ENCODE measurements at places on chromosomes 12 and 14.

DNA sequence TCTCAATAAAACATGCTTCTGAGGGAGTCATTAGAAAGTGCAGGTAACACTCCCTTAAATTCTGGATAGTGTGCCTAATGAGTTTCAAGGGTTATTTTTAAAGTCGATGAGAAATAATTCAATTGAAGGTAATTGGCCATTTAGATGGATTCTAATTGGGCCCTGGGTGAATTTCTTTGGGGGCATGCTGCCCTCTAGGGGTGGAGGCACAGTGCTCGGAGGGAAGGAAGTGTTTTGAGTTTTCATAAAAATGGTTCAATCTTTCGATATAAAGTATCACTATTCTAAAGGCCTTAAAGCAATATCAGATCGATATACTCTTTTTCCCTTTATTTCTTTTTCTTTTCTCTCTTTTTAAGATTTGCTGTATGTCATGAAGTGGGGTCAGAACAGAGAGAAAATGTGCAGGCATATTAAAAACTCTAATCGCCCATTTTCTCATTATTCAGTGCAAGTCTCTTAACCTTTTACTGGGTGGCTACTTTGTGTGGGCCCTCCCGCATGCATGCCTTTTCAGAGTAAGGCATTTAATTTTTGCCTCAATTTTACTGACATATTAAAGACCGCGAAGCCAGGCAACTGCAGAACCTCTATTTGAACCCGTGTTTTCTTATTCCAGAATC is 25.5 kb downstream of the NKX2-8 start:
- DNase-seq: no peak

DNA sequence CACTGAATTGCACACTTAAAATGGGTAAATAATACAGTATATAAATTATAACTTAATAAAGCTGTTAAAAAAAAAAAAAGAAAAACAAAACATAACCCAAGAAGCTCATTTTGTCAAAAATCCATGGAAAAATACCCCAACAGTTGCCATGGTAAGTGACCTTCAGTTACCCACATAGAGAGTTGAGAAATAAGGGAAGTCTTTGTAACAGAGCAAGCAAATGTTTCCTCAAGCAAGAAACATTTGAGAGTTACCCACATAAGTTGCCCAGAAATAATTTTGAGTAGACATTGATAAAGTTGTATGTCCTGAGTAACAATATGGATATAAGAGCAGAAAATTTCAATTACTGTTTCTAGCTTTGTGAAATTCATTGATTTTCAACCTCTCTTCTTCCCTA is 227.4 kb downstream of the CCDC59 start:
- no peak for DNase-seq

GRCh38 chr12:113065126-113066007 is 8.8 kb downstream of the DTX1 start:
- no peak for DNase-seq

- no peak for DNase-seq
Measured at GRCh38 chr14:82657186-82657675, 1123.6 kb upstream of the SEL1L start.

- DNase-seq: no peak
Measured at GRCh38 chr14:39229222-39229543, 4.5 kb upstream of the MIA2 start.

DNA sequence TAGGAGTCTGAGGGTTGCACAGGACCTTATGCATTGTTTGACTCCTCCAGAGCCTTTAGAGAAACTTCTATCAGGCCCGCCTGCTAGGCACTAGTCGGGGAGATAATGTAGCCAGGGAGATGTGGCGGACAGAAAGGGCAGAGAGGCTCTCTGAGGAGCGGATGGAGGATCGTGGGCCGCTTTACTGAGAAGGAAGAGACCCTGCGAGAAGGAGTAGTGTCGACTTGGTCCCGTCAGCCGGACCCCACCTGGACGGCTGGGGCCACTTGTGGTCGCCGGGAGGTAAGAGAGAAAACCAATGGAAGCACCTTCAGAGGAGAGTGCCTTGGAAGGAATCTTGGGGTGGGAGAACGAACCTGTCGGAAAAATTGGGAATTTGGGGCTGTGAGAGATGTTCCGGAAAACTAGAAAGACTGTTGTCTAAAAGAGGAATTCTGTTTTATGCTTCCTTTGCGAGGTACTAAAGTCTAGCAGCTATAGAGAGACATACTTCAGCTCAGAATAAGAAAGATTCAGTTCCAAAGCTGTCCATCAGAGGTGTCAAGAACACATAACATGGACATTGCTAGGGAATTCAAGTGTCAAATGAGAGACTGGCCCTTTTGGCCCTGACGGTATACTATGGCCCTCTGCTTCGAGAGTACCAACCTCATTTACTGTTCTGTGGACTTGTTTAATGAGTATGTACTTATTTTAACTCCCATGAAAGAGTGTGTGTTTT is 660 bp upstream of the MCRS1 start:
- DNase-seq: no peak

- DNase-seq: peak; percentile 39
Measured at GRCh38 chr12:76878099-76878898, 520 bp downstream of the CSRP2 start.

GRCh38 chr14:21229821-21230220 is 39.4 kb downstream of the HNRNPC start:
- no peak for DNase-seq

DNA sequence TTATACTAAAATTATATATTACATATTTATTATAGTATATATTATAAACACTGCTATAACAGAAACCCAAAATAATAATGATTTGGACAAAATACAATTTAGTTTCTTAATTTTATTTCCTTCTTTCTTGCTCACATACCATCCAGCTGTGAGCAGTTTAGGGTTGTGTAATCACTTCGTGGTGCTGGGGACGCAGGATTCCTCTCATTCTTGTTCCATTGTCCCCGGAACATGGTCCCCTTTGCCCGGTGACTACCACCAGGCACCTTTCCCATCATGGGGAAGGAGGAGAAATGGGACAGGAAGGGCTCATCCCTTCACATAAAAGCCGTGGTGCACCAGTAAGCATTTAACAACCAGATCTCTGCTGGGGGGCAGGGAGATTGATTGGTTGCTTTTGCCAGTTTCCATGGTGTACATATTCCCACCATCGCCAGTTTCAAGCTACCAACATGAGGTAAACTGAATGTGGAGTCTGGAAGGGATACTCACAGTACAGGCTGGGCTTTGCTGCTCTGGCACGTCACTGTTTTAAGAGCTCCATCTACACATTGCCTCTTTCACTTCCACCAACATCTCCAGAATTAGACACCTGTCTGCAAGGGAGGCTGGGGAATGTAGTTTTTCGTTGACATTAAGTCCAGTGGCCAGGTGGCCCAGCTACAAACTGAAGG is 191.5 kb downstream of the TMEM132C start:
- DNase-seq: no peak

DNA sequence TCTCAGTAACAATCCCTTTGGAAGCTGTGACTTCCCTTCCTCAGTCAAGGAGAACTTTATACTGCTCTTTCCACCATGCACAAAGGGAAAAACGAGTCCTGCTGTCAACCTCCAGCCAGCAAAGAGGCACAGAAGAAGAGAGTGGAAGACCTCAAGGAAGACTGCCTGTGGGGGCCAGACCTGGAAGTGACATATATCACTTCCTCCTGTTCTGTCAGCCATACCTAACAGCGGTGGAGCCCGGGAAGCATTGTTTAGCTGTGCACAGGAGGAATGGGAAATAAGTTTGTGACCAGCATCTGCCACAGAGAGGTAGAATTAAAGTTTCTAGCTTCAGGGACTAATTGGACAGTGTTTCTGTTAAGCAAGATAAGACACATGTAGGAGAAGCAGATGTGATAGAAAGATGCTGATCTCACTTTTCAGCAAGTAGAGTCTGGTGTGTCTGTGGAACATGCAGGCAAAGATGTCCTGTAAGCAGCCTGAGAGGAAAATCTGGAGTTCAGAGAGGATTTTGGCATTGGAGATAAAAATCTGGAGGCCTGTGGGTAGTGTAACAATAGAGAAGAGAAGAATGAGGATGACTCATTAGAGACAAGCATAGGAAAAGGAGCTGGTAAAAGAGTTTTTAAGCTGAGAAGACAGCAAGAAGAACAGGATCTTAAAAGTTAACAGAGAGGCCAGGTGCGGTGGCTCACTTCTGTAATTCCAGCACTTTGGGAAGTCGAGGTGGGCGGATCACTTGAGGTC is 141.6 kb upstream of the CPSF6 start:
- no peak for DNase-seq

- no peak for DNase-seq
Measured at GRCh38 chr12:131613678-131614077, 97.2 kb upstream of the SFSWAP start.

GRCh38 chr12:92063641-92064040 is 82.0 kb downstream of the BTG1 start:
- DNase-seq: no peak

- no peak for DNase-seq
Measured at GRCh38 chr14:55136241-55136640, 7.2 kb downstream of the LGALS3 start.

GRCh38 chr14:51821822-51822221 is 38.6 kb upstream of the GNG2 start:
- no peak for DNase-seq

DNA sequence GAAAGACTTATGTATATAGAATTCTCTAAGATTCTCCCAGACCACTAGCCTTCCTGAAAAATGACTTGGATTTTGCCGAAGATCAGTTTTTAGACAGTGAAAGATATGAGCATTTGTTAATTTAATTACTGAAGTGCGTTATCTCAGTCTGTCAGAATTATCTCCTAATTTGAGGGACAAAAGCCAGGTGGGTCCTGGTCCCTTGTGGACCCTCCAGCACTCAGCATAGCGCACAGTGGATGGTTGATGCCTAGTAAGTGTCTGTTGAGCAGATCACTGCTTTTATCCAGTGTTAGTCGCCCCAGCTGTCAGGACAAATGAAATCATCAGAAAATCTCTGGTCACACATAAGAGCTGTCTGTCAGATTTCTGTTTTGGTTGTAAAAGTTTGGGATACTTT is 80.4 kb downstream of the EML1 start:
- no peak for DNase-seq

- no peak for DNase-seq
Measured at GRCh38 chr14:101087614-101088394, 184.3 kb upstream of the RTL1 start.

- DNase-seq: no peak
Measured at GRCh38 chr12:87676731-87677130, 352.5 kb downstream of the C12orf50 start.

GRCh38 chr12:1006255-1006654 is 15.2 kb downstream of the ERC1 start:
- DNase-seq: no peak

GRCh38 chr12:32107359-32108267 is 966 bp downstream of the BICD1 start:
- peak; percentile 54 for DNase-seq

- DNase-seq: no peak
Measured at GRCh38 chr14:62468946-62469345, 576.3 kb downstream of the KCNH5 start.

GRCh38 chr14:73780391-73780790 is 66.2 kb upstream of the PNMA1 start:
- no peak for DNase-seq

DNA sequence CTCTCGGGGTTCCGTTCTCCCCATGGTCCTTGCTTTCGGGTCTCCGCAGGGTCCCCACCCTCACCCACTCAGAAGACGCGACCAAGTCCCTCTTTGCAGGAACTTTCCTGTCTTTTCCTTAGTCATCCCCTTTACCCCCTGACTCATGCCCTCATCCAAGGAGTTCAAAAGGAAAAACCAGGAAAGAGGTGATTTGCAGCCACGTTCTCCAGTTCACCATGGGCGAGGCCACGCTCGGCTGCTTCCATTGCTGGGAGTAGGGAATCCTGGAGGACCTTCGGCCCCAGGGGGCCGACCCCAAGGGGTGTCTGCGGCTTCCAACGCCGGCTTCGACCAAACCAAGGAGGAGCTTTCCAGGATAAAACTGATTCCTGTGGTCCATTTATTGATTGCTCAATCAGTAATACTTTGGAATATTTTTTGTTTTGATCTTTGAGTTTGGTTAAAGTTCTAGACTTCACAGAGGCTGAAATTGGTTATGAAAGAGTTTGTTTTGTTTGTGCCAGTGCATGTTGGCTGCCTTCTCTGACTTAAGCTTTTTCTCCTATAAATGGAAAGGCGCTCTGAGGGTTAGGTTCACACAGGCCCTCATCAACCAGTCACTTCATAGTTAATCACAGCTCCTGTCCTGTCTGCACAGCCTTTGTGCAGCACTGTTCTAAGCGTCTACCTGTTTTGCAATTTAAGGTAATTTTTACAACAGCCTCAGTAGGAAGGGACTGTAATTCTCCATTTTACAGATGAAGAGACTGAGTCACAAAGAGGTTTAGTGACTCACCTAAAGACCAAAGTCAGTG is 827 bp downstream of the ALDH2 start:
- no peak for DNase-seq

GRCh38 chr12:106238146-106238545 is 9.7 kb downstream of the CKAP4 start:
- DNase-seq: no peak

- DNase-seq: peak; percentile 91
Measured at GRCh38 chr12:115752913-115753726, 524.4 kb downstream of the MED13L start.

GRCh38 chr14:31543969-31544799 is 17.0 kb upstream of the NUBPL start:
- no peak for DNase-seq

- no peak for DNase-seq
Measured at GRCh38 chr14:88630565-88630964, 67.7 kb downstream of the ZC3H14 start.

DNA sequence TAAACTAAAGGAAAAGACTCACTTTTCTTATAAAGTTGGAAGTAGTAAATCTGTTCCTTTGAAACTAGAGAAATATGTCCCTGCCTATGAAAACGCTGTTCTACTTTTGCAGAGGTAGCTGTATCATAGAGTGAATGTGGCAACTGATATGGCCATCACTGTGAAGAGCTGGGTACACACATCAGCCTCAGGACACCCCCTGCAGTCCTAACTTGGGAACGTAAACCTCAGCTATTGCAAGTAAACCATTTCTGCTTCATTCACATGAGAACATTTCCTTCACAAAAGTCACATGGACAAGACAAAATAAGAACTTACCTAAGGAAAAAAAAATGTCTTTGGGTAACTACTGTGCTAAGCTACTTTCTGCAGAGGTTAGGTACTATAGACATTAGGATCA is 233.3 kb upstream of the PPFIA2 start:
- DNase-seq: no peak

GRCh38 chr12:132343294-132344004 is 14.1 kb upstream of the GALNT9 start:
- DNase-seq: peak; percentile 59

- no peak for DNase-seq
Measured at GRCh38 chr12:112671564-112671963, 120.0 kb upstream of the RPH3A start.

DNA sequence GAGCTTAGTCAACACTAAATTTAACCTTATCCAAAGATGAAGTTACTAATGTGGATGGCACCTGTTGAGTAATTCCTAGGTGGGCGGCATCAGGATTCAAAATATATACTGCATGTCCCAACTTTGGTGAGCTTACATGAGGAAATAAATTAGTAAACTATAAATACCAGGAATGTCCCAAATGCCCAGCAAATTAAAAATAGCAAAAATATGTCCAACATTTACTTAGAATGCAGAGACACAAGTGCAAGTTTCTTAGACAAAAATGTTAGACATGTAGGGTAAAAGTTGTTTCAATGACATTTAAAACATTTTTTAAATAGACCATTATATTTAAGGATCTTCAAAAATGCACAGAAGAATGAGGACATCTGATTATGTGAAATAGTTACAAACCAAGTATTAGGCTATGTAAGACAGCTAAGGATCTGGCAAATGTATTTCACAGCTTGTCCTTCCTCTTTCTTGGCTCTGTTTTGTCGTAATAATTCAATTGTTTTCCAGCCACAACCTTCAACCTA is 115.9 kb downstream of the NAV3 start:
- DNase-seq: no peak
